ENCODE measurements at places on chromosomes 6 and 20. TPM values are rescaled to one million over a fixed set of nuclear protein-coding genes. Genes with fewer than 3 reads are reported as not detected.

DNA sequence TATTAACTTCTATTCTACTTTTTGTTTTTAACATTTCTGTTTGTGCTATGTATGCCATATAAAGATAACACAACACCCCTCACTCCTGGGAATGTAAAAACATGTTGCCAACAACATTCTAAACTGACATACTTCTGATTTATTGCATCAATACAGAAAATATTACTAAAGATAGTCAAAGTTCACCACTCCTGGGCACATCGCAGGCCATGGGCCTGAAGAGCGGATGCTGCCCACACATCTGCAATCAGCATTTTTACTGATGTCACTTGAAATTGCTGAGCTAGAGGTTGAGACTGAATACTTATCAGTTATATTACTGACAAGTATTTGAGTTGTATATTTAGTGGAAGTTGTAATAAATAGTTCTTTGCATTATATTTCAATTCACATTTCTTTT lies 711.9 kb upstream of the EPHA7 start:
- DNase-seq = no peak

DNA sequence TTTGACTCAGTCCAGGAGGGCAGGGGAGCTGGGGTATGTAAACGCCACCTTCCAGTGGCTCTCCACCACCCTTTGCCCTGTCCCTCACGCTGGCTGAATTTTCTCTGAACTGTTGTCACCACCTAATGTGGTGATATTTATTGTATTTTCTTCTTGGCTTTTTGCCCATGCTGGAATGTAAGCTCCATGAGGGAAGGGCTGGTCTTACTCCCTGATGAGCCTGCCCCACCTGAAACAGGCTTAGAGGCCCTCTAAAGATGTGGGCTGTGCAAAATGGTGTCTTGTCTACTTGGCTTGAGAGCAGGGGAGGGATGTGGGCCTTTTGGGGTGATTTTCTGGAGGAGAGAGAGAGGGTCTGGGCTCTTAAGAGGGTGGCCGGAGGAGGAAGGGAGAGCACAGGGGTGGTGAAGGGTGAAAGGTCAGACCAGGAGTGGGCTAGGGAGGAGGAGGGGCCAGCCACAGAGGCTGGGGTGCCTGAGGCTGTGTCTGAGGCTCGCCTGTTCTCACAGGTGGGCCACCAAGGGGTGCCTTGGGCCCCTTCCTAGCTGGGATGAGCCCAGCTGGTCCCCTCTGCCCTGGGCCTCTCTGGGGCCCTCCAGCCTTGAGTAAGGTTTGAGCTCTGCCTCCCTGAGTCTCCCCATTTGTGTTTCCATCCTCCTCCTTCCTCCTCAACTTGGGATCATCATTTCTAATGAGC lies 37.3 kb downstream of the SPDEF start:
- no peak for DNase-seq

DNA sequence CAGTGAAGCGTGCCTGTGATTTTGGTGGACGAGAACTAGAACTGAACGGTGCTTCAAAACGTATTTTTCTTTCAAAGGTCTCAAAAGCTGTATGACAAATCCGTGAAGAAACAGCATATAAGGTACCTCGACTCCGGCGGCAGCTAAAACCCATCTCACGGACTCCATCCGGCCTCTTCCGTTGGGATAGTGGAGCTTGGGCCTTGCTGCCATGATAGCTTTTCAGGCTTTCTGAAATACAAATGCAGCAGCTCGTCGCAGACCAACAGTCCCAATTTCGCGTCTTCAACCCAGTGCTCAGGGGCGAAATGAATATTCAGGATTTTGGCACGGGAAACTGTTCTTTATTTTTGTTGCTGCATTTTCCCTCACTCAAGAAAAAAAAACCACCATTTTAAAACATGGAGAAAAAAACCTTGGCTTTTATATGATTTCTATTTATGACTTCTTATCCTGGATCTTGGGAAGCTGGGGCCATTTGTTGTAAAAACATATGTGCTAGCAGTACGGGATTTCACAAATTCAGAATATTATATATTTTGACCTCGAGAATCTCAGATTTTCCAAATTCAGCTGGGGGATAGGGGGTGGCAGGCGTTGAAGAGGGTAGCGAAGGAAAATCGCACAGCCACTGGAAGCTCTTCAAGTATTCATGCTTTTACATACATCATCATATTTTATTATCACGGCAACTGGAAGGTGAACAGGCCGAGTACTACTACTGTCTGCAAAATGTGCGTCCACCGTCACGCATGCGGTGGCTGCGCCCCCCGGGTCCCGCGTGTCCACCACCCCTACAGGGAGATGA lies 849 bp downstream of the GSTA4 start:
- DNase-seq = no peak

- DNase-seq = no peak
Observed at GRCh38 chr6:96017070-96017359, 1.2 kb downstream of the FUT9 start.

DNA sequence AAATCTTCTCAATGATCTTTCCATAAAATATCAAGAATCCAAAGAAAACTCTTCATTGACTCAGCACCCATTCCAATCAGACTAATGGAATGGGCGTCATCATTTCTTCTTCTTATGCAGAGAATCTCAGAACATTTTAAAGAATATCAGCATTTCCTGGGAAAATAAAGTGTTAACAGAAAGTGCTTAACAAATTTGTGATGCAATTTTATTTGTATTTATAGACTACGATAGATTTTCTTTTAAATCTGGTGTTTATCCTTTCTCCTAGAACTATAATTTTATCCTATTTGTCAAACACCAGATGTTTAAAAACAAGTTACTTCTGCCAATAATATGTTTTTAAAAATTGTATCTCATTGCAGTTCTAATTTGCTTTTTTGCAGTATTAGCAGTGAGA lies 330.7 kb downstream of the COL12A1 start:
- no peak for DNase-seq

GRCh38 chr6:68691120-68691519 lies 56.0 kb downstream of the ADGRB3 start:
- no peak for DNase-seq

DNA sequence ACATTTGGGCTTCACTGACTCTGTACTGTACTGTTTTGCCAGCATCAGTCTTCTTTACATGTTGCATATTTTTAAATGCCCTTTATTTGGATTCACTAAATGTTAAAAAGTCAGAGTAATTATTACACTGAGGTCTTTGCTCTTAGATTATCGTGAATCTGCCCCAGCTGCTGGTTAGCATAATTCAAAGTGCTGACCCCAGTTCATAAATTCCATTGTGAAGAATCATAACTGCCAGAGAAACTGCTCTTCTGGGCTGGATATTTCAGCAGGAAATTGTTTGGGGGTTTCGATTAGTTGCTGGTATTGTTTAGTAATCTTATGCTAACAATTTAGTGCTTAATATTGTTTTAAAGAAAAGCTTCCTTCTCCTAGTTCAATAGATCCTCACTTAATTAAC lies 682.1 kb upstream of the MAP3K7 start:
- DNase-seq = no peak

DNA sequence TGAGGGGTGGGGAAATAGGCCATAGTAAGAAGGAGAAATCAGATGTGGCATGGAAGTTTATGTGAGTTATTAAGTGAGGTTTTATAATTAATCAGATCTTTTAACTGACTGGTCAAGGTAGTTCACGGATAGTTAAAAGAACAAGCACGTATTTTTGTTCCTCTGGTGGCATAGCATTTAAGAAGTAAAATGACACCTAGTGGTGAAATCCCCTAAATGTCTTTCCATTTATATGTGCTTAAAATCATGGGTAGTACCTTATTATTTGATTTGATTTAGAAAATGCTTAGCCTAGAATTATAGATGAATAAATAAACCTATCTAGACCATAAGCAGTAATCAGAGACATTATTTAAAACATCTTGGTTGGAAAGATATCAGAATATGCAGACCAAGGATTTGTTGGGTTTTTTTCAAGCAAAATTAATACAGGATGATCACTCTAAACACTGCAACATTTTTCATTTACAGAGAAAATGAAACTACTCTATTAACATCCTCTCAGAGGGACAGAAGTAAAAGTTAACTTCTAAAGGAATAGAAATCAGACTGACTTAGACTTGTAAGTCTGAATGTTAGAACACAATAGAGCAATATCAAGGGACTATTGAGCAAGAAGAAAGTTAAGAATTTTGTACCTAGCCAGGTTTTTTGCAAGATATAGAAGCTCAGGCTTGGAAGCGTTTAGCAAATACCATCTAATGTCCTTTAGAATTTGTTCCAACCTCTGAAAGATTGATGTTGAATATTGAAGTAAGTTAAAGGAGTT lies 81.1 kb downstream of the STXBP5 start:
- DNase-seq = no peak

DNA sequence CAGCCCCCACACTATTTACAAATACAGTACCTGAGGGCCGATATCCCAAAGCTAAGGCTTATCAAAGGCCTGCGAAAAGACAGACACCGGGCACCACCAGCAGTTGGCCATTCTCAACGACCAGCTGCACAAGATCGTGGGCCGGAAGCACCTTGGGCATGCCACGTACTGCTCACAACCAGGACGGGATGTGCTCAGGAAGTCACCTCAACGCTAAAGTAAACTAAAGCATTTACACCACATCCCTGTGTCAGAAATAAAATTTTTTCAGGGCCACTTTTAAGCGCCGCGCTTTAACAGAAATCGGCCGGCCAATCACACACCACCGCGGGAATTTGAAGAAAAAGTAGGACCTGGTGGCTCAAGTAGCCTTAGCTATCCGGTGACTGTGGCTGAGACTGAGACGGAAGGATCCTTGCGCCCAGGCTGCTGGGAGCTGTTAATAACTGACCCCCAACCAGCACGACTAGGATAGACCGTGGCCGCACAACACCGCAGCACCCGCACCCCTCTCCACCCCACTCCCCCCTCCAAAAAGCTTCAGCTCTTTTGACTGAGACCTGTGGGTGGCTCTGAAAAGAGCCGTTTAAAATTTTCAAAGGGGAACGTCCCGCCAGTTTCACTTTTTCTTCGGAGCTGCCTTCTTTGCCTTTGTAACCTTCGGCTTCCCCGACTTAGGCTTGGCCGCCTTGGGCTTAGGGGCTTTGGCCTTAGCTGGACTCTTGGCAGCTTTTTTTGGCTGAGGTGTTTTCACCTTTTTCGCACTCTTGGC lies 131.2 kb upstream of the BTN3A2 start:
- DNase-seq = no peak

GRCh38 chr6:16487996-16488674 lies 249.7 kb downstream of the GMPR start:
- no peak for DNase-seq

Gene MYB
- total RNA-seq = 1.7 TPM

Gene TSBP1
- not detected for total RNA-seq

Gene TULP1
- not detected for total RNA-seq

Gene KIAA1755
- 2.1 TPM for total RNA-seq

Gene PRELID3B
- total RNA-seq = 79.3 TPM
